Stimulated activated CD8-positive, alpha-beta memory T cell treated with anti-CD3 and anti-CD28 coated beads, Interleukin-7, amount 100 ng/mL, for 1 hour (primary cell): ENCODE measurements at places on chromosomes 11 and 22.

- DNase-seq, result no peak
Observed at GRCh38 chr11:48043111-48043990, 63.0 kb downstream of the PTPRJ start.

- no peak for DNase-seq
Observed at GRCh38 chr22:43205748-43206508, 19.0 kb upstream of the TTLL12 start.

GRCh38 chr11:46357483-46357936, 10.2 kb downstream of the DGKZ start:
- DNase-seq, result no peak

GRCh38 chr22:36360871-36361383, 26.8 kb downstream of the MYH9 start:
- no peak for DNase-seq

DNA sequence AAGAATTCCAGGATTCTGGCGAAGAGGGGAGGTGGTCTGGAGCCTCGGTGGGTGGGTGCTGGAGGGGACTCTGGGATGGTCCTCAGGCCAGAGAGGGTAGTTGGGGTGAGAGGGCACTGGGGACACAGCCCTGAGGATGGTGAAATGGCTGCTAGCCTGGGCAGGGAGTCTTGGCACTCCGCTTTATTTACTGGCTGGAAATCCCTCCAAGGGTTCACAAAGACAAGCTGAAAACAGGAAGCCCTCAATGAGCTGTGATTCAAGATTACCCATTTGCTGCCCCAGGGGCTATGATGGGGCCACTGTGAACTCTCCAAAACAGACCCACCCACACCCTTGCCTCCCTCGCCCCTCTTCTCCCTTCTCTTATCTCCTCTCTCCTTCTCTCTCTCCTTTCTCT, 71.9 kb downstream of the FBXO7 start:
- no peak for DNase-seq

- no peak for DNase-seq
Observed at GRCh38 chr11:113440816-113441215, 34.4 kb downstream of the DRD2 start.

GRCh38 chr11:62383822-62384221, 35.0 kb upstream of the SCGB1A1 start:
- no peak for DNase-seq

- no peak for DNase-seq
Observed at GRCh38 chr11:125279676-125280418, 115.3 kb downstream of the PKNOX2 start.

GRCh38 chr22:39182478-39183030, 30.1 kb upstream of the CBX7 start:
- DNase-seq, result no peak

GRCh38 chr11:123301013-123301591, 106.1 kb upstream of the CLMP start:
- no peak for DNase-seq

DNA sequence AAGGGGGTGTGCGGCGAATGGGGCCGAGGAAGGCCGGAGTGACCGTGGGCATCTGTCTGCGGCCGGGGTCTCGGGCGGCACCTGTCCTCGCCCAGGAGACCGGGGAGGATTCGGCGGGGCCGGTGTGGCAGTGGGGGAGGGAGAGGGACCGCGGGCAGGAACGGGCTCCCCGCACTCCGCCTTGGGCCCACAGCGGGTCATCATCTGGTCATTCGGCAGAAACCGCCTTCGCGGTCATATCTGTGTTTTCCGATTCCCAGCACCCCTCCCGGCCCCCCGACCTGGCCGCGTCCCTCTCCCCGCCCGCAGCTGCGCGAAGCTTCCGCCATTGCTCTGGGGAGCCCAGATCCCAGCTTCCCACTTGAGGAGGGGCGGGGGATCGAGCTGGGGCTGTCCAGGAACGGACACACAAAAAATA, 824 bp upstream of the CBX6 start:
- DNase-seq, result no peak

- DNase-seq, result no peak
Observed at GRCh38 chr22:37162221-37163095, 12.7 kb upstream of the IL2RB start.

- DNase-seq, result no peak
Observed at GRCh38 chr11:47550288-47551047, 2.5 kb downstream of the CELF1 start.

GRCh38 chr11:78207532-78208256, 19.0 kb downstream of the USP35 start:
- no peak for DNase-seq

- no peak for DNase-seq
Observed at GRCh38 chr11:7204778-7205177, 46.9 kb upstream of the SYT9 start.

DNA sequence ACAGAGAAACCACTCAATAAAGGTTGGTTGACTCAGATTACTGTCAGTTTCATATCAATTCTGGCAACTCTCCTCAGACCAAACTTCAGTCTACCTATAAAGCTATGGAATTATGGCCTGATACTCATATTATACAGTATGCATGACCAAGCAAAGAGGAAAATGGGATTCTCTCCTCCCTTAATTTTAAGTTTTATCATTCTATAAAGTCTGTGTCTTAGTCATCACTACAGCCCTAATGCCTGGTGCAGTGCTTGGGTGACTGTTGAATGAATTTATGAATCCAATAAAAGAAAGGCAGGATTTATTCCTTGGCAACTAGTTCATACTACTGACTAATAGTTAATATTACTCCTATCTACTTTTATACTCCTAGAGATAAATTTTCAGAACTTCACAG, 37.6 kb upstream of the GRAMD1B start:
- no peak for DNase-seq

DNA sequence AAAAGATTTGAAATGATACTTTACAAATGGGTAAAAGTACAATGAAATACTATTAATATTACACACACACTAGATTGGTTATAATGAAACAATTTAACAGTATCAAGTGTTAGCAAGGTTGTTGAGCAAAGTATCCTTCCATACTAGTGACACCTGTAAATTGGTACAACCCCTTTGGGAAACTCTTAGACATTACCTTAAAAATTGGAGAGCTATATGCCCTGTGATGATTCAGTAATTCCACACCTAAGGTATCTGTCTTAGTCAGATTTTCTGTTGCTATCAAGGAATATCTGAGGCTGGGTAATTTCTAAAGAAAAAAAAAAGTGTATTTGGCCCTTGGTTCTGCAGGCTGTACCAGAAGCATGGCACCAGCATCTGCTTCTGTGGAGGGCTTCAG, 7.4 kb upstream of the GDPD4 start:
- no peak for DNase-seq

GRCh38 chr11:67313125-67313890, 10.0 kb downstream of the SSH3 start:
- no peak for DNase-seq

DNA sequence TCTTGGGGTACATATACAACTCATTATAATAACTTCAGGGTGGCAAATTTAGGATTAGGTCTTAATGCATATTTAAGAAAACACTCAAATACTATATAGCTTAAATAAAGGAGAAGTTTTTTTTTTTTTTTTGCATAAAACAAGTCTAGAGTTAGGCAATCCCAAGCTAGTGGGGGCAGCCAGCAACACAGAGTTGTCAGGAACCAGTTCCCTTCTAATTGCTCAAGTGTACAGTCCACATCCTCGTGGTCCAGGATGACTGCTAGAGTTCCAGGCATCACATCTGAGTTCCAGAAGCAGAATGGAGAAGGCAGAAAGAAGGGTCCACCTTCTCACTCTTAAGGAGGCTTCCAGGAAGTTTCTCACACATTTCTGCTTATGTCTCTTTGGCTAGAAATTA, 261.9 kb upstream of the PLET1 start:
- no peak for DNase-seq

DNA sequence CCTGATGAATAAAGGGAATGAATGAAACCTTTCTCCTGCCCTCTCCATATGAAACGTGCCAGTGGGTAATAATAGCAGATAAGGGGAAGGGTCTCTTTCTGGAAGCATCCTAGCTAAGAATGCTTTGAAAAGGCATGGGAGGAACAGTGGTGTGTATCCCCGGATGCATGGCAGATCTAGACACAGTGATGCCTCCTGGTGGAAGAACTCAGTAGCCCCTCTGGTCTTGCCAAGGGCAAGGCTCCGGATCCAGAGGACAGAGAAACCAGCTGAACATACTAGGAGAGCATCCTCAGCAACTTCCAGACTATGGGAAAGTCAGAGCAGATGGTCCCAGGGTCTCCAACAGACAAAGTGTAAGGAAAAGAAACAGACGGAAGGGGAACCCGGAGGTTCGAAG, 6.4 kb downstream of the BAIAP2L2 start:
- no peak for DNase-seq

DNA sequence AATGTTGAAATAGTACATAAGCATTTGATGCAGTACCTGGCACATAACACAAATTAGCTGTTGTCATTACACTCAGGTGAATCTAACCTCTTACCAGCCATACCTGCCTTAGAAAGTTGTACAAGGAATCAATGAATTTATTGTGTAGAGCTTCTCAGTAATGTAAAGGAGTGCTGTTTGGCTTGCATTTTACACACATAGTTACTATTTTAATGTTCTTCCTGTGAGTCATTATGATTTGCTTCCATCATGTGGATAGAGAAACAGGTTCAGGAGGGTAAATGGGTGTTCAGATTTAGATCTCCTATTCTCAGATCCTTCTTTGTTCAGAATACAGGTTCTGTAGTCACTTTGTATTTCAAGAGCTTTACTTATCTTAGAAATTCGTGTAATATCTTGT, 27.6 kb upstream of the RCE1 start:
- DNase-seq, result no peak

DNA sequence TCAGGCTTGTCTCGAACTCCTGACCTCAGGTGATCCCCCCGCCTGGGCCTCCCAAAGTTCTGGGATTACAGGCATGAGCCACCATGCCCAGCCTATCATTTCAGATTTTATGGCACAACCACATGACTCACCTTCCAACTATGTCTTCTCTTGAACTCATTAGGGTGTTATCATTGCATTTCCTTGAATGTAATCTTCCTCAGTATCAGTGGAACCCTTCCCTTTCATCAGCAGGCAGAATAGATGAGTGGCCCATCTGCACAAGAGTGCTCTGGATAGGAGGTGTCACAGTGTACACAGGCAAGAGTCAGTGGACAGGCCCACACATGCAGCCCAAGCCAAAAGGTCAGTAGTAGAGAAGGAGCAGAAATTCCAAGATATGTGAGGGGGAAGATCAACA, 29.1 kb upstream of the AQP11 start:
- no peak for DNase-seq

DNA sequence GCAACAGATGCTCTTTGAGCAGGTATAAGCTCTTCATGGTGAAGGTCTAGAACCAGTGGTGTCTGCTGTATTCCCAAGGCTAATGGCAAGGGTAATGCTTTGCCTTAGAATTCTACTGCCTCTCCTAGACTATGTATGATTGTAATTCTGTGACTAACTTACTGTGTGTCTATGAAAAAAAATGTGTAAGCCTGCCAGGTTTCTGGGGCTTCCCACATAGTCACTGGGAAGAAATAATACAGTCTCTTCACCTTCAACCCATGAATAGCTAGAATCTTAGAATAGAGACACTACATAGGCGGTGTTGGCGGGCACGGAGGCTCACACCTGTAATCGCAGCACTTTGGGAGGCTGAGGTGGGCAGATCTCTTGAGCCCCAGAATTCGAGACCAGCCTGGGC, 84.1 kb downstream of the C11orf91 start:
- DNase-seq, result no peak

DNA sequence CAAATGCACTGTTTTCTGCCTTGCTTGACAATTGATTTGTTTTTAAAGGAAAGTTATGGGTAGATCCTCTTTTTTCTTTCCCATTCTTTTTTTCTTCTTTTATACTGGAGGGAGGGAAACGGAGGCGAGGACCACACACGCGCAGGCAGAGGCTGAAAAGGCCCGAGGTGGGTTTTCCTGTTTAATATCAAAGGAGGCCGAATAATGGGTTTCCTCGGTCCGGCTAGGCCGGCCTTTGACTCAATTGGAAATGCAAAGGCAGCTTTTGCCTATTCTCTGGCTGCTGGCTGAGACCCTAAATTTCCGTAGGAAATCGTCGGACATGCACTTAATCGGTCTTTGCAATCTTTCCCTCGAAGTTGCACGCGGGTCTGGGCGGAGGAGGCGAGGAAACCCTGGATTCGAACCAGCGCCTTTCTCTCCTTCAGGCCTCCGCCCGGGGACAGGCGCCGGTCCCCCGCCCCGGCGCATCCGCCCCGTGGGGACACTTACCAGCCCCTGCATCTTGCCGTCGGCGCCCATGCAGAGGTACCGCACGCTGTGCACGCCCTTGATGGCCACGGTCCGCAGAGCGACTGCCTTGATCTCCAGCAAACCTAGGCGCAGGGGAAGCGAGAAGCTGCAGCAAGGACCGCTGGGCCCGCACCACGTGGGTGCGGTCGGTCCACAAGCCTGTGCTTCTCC, 911 bp downstream of the FGF19 start:
- no peak for DNase-seq

DNA sequence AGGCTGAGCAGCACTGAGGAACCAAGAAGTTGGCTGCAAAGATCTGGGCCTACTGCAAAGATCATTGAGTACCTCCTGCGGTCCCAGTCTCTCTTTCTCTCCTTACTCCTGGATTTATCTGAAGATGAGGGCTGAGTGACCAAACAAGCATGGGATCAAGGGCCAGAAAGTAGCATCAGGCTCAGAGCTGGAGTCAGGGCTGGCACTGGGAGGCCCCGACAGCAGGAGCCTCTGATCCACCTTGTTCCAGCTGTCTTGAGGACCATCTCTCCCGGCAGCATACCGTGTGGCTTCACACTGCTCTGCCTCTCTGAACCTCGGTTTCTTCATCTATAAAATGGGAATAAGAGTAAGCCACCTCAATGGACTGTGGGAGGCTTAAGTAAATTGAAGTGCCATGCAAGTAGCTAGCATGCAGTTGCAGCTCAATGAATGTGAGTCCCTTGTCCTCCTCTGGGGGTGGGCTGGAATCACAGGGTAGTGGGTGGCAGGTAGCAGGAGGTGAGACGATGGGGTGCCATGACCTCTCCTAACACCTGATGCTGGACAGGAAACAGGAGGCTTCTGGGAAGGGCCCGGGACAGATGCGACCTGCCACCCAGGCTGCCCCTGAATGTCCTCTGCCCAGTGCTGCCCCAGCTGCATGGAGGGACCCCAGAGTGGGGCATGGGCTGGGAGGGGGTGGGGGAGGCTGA, 52.5 kb upstream of the PRDM11 start:
- no peak for DNase-seq

DNA sequence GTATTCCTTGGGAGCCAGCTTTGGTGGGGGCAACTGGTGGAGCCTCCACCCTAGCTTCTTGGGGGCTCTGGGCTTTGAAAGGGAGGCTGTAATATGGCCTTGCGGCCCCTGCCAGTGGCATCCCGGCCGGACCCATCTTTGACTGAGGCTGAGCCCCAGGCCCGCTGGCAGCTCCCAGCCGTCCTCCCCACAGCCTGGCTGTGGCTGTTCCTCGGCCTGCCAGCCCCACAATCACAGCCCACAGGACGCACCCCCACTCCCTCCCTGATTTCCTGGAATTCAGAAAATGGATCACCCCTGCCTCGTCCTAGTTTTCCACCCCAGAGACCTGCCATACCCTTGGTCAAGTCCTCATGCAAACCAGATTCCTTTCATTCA, 23.2 kb downstream of the SERPINH1 start:
- no peak for DNase-seq

DNA sequence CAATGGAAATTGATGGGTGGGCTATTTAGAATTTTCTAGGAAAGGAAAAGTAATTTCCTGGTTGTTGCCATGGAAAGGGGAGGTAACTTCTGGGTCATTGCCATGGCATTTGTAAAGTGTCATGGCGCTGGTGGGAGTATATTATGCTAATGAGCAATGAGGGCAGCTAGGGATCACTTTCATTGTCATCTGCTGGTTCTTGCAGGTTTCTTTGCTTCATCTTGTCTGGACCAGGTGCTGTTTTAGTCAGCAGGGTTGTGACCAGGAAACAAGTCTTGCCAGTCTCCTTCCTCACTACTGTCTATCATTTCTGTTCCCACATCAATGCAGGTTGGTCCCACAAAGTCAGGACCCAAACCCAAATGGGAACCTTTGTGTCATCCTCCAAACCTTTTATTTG, 237.6 kb upstream of the C11orf87 start:
- DNase-seq, result no peak
